ENCODE measurements at places on chromosomes 1 and 21.

DNA sequence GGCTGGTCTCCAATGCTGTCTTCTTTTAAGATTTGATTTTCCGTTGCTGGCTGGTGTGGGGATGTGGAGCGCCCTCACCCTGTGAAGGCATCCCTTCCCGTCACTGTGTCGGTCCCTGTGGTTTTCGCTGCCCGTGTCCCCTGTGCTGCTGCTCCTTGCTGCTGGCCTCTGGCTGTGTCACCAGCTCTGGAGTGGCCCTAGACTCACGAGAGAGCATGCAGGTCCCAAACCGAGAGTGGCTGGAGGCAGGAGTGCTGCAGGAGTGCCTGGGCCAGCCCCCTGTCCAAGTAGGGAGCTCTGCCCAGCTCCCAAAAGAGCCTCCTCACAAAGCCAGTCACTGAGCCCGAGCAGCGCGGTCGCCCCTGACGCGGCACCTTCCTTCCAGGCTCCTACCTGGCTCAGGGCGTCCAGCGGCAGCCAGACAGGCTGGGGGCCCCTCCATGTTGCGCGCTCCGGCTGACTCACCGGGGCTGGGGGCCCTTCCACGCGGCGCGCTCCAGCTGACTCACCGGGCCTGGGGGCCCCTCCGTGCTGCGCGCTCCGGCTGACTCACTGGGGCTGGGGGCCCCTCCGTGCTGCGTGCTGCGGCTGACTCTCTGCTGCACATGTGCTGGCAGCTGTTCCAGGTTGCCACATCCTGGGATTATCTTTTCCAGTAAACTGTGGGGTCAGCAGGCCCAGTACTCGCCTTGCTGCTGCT lies 106.7 kb upstream of the COL6A1 start:
- DNase-seq, result peak; percentile 49

DNA sequence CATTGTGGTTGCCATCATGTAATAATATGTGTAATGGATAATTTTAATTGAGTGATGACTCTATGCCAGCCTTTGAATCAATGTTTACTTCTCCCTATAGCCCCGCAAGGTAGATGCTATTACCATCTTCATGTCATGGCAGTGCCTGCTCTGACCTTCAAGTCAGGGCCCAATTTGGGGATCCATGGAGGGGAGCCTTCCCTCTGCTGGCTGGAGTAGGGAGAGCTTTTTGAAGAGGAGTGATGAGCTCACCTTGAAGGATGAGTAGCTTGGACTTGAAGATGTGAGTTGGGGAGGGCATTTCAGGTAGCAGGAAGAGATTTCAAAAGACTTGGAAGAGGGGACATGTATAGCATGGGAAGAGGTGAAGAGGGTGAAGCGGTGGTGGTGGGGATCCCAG lies 189.2 kb downstream of the FOXD2 start:
- DNase-seq, result no peak

- DNase-seq, result no peak
Observed at GRCh38 chr1:196271212-196271947, 336.9 kb downstream of the KCNT2 start.

- peak; percentile 48 for DNase-seq
Observed at GRCh38 chr21:35400233-35400939, 351.3 kb upstream of the RUNX1 start.

- no peak for DNase-seq
Observed at GRCh38 chr1:2014741-2015735, 4.1 kb upstream of the GABRD start.

DNA sequence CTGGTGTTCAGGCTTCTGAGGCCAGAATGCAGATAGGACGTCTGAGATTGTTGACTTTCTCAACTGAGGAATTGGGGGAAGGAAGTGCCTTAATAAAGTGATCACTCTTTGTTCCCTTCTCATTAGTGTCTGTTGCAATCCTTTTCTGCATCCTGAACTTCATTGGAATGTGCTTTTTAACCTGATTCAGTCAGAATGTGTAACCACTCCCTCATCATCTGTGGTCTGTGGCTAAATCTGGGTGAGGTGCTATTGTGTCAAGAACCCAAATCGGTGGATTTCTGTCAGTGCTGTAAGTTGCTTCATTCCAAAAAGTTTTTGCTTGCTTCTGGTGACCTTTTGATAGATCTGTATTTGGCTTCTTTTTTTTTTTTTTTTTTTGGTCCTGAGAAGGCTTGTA lies 38.2 kb downstream of the ARID1A start:
- DNase-seq, result no peak

DNA sequence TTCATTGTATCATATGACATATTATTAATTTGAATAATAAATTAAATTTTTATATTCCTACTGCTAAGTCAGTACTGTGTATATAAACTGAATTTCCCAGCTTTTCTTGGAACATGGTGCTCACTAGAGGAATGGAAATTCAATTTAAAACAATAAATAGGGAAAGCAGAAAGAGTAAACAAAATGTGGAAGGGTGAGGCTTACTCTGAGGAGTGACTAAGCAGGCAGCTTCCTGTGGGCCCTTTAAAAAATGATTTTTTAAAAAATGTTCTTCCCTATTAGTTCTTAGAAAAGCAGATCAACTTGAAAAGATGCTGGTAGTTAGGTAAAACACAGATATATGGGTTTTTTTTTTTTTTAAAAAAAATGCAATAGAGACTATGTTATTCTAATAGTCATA lies 49.5 kb upstream of the S1PR1 start:
- no peak for DNase-seq

- no peak for DNase-seq
Observed at GRCh38 chr1:67812226-67812625, 21.0 kb downstream of the GNG12 start.

DNA sequence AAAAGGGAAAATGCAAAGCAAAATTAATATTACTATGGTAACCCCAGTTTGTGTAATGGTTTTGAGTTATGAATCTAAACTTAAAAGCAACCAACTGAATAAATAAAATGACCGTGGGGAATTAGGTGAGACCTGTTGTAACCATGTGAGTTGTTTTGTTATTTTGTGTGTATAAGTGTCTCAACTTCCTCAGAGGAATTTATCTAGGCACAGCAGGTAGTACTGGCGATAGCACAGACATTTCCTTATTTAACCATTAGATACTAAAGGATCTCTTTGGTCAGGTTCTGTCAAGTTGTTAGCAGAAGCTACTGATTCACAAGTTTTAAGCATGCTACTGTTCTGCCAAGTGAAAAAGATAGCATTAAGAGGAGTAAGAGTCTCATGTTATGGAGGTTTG lies 39.3 kb upstream of the LRRC7 start:
- DNase-seq, result no peak

DNA sequence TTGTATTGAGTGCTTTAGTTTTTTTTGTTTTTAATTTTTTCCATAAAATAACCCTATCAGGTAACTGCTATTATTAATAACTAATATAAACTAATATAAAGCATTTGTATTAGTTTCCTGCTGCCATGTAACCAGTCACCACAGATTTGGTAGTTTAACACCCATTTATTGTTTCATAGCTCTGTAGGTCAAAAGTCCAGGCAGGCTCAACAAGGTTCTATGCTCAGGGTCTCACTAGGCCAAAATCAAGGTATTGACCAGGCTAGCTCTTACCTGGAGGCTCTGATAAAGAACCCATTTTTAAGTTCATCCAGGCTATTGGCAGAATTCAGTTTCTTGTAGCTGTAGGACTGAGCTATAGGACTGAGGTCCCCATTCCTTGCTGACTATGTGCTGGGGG lies 189.4 kb downstream of the DAB1 start:
- no peak for DNase-seq

GRCh38 chr1:32071758-32072621 lies 749 bp upstream of the TMEM39B start:
- DNase-seq, result no peak

DNA sequence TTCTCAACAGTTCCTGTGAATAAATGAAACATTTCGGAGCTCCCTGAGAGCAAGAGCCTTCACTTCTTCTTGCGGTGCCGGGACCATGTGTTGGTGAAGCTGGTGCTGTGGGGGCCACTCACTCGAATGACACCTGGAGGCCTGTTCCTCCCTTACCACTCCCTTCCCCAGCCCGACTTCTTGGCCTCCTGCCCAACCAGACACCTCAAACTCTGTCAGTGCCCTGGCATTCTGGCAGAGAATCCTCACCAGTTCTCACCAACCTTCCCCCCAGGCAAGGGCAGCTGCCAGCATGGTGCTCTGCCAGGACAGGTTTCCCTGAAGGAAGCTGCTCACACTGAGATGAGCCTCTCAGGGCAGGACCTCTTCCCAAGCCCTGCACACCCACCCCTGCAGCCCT lies 68.3 kb downstream of the MPZL1 start:
- peak; percentile 44 for DNase-seq

DNA sequence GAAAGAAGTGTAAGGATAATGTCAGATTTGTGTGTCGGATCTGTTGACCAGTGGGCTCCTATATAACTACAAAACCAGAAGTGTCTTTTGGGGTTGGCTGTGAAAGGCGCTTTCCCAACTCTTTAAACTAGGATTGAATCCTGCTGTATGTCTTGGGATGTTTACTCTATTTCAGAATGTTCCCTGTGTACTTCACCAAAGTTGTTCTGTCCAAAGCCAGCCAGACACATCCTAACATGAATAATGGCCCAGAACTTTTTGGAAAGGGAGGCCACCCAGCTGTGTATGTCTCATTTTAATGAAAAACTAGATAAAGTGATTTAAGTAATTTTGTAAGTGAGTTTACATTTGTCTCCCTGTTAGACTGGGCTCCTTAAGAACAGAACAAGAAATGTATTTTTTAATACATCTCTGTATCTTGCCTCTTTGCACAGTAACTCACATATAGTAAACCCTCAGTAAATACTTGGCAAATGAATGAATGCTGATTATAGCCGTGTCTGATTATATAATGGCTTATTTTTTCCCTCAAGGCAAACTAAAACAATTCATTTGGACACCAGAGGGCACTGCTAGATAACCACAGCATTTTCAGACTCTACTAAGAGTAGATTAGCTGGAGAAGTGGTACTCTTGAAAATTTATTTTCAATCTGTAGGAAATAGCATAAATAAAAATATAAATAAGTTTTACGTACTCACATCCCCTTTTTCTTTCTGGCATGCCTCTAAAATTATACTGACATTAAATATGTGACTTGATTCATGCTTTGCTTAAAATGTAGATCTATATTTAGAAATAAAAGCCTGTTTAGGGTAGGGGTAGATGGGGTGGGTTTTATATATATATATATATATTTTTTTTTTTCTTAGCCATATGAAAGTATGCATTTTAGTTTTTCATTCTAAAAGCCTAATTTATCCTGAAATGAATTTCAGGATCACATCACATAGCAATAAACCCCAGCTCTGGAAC lies 23.8 kb downstream of the TSEN15 start:
- DNase-seq, result no peak

DNA sequence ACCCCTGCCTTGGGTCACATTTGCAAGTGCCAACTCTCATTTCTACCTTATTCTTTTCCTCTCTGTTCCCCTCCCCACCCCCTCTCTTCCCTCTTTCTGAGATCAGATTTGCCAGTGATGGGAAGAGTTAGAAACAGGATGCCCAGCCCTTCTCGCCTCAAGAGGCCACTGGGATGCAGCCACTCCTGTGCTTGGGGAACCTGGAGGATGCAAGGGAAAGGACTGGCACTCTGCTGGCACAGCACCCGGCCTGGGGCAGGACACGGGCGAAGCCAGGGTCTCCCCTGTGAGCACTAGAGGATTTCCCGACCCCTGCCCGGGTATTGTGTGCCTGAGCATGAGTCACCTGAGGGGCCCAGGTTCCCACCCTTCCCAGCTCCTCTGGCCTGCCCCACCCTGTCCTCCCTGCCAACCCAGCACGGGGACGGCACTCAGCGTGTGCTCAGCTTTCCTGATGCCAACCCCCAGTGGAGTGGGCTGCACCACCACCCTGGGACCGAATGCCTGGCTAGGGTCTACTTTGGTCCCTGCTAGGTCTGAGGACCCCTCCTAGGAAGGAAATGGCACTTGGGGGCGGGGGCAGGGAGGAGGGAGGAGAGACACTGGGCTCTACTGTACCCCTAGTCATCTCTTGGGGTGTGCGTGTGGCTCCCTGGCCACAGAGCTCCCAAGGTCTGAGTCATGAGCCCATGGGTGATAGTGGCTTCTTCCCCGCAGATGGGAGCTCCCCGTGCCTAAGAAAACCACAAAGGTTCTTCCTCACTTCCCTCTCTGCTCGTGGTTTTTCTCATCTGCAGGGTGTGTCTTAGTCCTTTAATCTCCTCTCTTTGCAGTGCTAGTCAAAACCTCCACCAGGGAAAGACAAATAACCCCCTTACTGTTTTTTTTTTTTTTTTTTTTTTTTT lies 12.4 kb downstream of the LMNA start:
- DNase-seq, result no peak

- DNase-seq, result no peak
Observed at GRCh38 chr1:25744636-25745425, 55.2 kb upstream of the SELENON start.

DNA sequence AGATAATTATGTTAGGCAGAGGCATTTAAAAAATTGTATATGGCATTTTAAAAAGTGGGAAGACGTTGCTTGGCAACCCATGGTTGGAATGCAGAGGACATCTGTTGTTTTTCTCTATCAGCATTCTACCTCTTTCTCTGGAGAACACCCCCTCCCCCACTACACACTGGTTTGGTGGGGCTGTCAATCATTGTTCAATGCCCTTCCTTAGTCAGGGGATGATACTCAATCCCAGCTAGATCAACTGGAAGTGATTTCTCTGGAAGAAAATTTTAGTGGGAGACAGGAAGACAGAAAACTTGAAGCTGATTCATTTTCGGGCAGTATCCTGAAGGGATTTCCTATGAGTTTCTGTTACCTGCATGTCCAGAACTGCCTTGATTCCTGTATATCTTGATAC lies 35.7 kb upstream of the CAP1 start:
- peak; percentile 63 for DNase-seq

DNA sequence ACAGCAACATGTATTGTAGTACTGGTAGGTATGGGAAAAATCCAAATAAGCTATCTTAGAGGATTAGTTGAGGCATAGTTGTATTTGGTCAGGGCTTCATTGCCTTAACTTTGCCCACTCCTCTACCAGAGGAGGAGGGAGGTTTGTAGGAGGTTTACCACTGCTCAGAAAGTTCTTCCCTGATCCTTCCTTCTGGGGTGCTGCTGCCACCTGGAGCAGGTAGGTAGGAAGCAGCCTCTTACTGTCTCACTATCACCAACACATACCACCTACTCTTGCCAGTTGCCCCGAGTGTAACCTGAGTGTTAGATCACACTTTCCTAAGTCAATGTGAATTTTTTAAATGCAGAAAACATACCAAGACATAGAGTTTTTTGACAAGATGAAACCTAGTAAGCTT lies 24.1 kb upstream of the ZSWIM5 start:
- DNase-seq, result no peak

DNA sequence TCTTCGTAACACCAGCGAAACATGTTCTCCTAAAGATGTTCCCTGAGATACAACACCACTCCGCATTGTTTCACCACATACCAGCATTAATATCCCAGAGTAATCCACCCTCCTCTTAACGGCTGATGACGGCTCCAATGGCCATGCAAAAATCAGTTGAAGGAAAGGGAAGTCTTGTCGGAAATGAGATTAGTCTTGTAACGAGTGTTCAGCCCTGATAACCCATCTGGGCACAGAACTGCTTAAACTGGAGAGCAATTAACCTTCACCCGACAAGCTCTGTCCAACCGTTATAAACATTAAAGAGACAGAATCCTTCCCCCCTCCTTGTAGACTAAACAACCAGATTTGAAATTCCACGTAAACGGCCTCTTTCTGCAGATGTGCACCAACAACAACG lies 21.9 kb downstream of the ERG start:
- no peak for DNase-seq

GRCh38 chr21:42221581-42222345 lies 2.8 kb downstream of the ABCG1 start:
- DNase-seq, result no peak
